ENCODE measurements at places on chromosomes 2 and 18. TPM values are rescaled to one million over a fixed set of nuclear protein-coding genes. Genes with fewer than 3 reads are reported as not detected.

The WDR35 gene
- total RNA-seq: 7.7 TPM

The ZSWIM2 gene
- not detected for total RNA-seq

- DNase-seq: no peak
Observed at GRCh38 chr2:136750065-136750464, 15.3 kb upstream of the THSD7B start.

The SRD5A2 gene
- total RNA-seq: not detected

DNA sequence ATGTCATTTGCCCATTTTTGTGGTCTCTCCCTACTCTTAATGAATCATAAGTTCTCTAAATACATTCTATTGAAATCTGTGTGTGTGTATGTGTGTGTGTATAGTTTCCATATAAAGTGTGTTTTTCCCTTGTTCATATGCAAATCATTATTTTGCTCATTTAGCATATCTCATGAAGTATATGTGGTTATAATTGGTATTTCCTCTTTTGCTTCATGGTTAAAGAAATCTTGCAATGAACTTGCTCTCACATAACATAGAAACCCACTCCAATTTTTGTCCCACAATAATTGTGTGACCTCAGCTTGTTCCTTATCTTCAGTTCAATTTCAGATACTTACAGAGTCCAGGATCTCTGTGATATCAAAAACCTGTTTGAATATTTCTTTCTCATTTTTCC is 1.2 kb downstream of the CPO start:
- no peak for DNase-seq

- DNase-seq: peak; percentile 25
Observed at GRCh38 chr2:119126650-119127049, 31.9 kb downstream of the C1QL2 start.

DNA sequence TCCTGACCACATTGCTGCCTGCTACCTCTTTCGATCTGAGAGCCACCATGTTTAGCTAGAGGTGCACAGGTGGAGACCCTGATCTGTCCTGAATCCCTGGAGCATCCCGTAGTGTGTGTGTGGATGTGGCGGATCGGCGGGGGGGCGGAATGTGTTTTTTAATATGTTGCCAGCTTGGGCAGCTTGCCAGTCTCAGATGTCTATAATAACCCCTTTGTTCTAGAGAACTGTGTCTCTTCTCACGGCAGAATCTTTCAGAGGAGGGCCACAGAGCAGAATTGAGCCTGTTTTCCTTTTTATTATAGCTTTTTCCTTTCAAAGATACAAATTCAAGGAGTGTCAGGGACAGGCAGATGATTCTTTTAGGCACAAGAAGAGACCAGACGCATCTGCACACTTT is 934.1 kb upstream of the KLHL29 start:
- no peak for DNase-seq

DNA sequence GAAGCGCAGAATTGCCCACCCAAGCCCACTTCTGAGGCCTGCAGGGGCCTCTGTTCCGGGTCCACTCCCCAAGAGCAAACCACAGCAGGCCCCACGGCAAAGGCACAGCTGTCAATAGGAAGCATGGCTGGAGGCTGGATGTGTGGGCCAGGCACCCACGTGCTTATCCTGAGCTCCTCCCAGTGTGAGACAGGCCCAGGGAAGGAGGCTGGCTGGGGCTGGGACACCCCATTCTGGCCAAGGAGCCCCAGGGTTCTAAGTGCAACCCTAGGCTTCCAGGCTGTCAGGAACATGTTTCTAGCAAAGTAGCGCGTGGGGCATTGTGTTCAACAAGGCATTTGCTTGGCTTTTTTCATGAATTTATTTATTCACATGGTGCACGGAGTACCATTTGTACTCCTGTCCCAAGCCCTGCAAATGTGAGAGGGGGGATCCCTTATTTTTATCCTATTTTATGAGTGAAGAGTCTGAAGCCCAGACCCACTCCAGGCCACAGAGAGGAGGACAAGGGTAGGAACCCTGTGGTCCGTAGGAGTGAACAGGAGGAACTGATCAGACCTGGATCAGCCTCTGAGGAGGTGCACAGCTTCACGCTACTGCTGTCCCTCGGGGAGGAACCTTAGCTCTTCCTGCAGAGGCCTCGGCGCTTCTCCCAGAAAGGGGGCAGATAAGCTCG is 6.1 kb upstream of the RAB17 start:
- DNase-seq: no peak

The INPP5D gene
- 497 TPM for total RNA-seq

- no peak for DNase-seq
Observed at GRCh38 chr2:25259737-25260124, 82.0 kb downstream of the DNMT3A start.

GRCh38 chr2:146986161-146986560 is 858.7 kb upstream of the ACVR2A start:
- DNase-seq: no peak

The WDR7 gene
- total RNA-seq: 77.3 TPM

DNA sequence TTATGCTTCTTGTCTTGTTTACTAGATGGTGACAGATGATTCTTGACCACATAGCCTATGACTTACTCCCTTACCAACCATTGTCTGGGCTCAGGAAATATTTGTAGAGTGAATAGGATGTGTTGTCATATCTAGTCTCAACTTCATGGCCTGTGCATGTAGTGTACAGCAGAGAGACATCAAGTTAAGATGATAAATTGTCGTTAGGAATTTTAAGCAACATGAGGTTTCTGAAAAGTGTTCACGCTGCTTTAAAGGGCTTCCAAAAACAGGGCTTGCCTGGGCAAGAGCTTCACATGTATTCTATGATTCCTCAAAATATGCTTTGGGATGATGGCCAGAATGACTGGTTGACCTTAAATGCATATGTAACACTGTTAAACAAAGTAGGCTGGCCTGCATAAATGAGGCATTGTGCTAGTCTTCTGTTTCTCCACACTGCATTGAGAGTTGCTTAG is 424.0 kb downstream of the RND3 start:
- DNase-seq: no peak

GRCh38 chr18:64936671-64937070 is 787.8 kb upstream of the LINC00305 start:
- DNase-seq: no peak

- no peak for DNase-seq
Observed at GRCh38 chr18:26157326-26157725, 23.7 kb downstream of the PSMA8 start.

DNA sequence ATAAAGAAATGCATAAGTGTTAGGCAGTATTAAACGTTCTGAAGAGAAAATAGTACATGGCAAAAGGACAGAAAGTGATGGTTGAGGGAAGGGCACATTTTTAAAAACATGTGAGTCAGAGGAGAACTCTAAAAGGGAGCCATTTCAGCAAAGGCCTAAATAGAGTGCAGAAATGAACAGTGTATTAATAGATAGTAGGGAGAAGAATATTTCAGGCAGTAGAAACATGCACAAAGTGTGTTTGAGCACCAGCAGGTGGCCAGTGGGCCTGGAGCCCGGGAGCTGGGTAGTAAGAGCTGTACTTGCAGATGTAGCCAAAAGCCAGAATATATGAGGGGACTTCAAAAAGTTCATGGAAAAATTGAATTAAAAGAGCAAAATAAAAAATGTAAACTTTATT is 288.1 kb upstream of the FIGN start:
- no peak for DNase-seq

- DNase-seq: no peak
Observed at GRCh38 chr2:233692648-233693047, at the start of gene UGT1A6. Gene UGT1A6 (plus strand): TSS chr2:233692890. CDS start chr2:233693005, 115 bp downstream.

GRCh38 chr2:224780106-224780505 is 63.9 kb upstream of the CCDC195 start:
- no peak for DNase-seq

DNA sequence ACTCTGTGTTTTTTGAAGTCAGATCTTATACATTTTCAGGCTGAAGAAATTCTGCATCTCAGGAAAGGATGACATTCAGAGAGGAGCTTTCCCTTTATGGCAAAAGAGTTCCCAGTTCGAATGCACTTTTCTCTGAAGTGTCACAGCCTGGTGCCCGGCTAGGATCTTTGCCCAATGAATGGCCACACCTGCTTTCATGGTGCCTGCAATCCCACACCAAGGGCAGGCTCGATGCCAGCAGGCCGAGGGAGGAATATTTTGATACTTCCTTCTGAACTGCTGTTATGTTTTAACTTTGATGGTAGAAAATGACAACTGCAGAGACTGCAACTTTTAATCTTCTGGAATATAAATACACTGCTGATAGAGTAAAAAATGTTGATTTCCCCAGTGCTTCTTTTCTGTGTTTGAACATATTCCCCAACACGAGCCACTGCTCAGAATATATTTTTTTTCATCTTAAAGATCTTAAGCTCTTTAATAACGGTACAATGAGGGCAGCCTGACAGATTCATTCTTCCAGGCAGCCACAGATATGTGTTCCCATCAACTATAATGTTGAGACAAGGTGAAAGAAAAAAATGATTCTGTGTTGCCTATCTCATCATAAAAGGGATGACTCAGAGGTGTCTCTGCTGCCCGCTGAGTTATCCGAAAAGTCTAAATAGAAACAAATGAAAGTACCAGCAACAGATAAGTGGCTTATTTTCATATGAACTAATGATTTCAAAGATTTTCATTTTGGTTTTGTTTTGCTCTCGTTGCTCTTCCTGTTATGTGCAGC is 848.5 kb downstream of the DCDC2C start:
- no peak for DNase-seq

The ACMSD gene
- not detected for total RNA-seq

- no peak for DNase-seq
Observed at GRCh38 chr2:34012715-34013302, 413.7 kb upstream of the FAM98A start.

DNA sequence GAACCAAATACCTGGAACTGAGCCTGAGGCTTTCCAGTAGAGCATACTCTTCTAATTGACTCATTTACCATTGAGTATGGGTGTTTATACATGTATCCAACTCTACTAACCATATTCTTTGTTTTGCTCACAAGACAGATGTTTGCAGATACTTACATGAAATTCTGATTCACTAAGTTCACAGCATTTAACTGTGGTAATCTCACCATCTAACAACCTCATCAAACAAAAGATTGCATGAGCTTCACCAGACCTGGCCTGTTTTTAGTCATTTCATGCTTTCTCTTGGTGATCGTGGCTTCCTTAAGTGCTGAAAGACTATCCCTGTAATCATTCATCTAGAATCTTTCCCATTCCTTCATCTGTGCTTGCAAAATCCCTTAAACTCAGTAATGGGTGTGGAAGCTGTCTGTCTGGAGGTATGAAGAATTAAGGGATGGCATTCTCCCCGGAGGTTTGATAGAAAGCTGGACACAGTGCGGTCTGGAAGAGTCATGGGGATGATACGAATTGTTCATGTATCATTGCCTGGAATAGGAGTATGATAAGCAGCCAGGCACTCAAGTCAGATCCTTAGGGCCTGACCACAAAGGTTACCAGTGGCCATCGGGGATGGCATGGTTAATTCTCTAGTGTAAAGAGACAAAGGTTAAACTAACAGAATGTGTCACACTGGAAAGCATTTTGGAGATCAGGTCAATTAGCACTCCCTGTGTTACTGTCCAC is 42.0 kb upstream of the IL1R1 start:
- DNase-seq: no peak

The FEV gene
- not detected for total RNA-seq

DNA sequence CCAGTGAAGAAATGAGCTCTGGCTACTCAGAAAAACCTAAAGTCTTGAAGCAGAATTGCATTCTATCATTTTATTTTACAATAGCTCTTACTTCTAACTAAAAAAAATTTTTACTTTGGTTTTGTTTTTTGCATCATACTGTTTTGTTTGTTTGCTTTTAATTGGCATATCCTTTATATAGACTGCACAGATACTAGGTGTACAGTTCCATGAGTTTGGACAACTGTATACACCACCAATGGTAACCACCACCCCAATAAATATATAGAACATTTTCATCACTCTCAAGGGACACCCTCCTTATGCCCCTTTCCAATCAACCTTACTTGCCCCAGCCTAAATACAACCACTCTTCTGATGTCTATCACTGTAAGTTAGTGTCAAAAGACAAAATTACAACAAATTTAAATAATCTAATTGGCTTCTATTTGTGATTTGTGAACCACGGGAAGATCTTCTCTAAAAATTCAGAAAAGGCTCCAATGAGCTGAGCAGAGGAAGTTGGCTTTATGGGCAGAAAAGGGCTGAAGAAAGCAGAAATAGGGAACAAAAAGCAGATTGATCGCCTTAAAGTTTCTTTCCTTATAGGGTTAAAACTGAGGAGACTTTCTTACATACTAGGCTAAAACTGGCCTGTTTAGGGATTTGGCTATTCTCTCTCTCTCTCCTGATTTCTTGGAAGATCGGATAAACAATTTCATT is 22.2 kb upstream of the SOS1 start:
- no peak for DNase-seq

- DNase-seq: no peak
Observed at GRCh38 chr2:101962309-101962708, 29.5 kb upstream of the IL1R2 start.

DNA sequence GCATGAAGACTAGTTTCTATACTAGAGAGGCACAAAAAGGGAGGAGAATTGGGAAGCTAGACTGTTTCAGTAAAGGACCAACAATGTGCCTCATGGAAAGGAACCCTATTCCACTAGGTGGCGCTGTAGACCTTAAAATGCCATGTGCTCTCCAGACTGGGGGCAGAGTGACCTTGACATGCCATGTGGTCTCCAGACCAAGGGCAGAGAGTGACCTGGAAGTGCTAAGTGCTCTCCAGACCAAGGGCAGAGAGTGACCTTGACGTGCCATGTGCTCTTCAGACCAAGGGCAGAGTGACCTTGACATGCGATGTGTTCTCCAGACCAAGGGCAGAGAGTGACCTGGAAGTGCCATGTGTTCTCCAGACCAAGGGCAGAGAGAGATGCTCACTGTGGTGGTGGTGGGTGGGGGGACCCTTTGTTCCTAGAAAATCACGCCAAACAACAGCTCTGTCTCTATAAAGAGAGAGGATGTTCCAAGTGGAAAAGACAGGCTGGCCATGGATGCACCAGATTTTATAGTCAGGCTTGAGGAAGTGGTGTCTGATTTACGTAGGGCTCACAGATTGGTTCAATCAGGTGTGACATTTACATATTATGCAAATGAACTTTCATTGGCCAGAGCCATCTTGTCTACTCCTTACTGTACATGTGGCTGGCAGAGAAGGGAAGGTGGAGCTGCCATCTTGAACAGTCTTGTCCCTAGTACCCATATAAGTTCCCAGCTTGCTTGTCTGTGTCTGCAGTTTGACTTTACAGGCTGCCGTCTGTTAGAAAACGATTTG is 344.0 kb upstream of the DDX18 start:
- DNase-seq: peak; percentile 34

The NR4A2 gene
- total RNA-seq: 316 TPM

DNA sequence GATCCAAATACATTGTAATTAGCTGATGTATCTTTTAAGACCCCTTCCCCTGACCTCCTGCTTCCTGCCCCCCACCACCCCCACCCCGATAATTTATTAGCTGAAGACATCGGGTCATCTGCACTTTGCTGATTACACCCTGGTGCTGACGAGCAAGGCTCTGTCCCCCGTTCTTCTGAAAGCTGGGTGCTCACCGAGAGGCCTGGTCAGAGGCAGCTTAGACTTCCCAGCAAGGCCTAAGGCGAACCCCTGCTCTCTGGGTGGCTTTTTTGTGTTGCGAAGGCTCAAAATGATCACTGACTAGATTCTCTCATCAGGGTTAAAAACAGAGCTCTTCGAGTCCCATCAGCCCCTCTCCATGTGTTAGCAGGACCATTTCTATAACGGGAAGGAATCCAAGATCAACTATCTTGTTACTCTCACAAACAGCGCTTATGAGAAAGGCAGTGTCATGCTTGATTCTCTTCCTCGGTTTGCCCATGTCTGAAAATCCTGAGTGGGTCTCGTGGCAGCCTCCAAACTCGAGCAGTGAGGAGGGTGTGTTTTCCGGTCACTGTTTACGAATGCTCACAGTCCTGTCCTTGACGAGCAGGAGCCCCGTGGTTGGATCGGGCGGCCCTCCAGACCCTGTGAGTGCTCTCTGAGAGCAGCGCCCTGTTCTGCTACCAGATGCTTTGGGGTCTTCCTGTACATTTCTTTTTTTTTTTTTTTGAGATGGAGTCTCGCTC is 201.6 kb downstream of the HDAC4 start:
- DNase-seq: no peak
